Hindlimb muscle (tissue), 1 donor: ENCODE measurements at places on chromosomes 12 and 14.

DNA sequence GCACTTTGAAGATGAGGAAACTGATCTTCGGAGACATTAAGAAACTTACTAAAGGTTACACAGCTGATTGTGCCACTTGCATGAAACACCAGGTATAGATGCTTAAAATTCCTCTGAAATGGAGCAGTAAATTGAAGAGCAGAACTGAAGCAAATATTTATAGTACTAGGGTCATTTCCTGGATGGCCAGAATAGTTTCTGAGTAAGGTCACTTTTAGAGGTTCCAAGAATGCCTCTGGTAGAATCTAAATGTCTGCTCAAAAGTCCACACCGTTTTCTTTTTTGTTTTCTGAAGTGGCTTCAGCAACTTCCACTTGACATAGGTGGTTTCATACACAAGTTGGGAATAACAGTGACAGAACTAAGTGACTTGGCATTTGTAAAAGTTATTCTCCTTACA lies 19.4 kb downstream of the TPH2 start:
- no peak for DNase-seq

DNA sequence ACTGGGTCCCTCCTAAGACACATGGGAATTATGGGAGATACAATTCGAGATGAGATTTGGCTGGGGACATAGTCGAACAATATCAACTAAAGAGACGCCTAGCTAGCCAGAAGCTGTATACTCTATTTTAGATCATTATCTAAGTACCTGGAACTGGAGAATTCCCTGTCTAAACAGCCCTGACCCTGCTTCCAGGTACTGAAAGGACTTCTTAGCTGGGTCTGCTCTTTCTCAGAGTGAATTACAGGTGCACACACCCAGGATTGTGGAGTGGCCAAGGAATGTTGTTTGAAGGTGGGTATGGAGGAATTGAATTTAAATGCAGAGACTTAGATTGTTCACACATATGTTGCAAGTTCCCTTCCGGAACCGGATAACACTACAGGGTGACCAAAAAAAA lies 733.0 kb downstream of the RPS29 start:
- DNase-seq, result no peak

- DNase-seq, result peak; percentile 47
These were observed 283.3 kb downstream of the ATP23 start for GRCh38 chr12:58224536-58225105.

GRCh38 chr12:112001576-112001975 lies 11.4 kb downstream of the TMEM116 start:
- no peak for DNase-seq

DNA sequence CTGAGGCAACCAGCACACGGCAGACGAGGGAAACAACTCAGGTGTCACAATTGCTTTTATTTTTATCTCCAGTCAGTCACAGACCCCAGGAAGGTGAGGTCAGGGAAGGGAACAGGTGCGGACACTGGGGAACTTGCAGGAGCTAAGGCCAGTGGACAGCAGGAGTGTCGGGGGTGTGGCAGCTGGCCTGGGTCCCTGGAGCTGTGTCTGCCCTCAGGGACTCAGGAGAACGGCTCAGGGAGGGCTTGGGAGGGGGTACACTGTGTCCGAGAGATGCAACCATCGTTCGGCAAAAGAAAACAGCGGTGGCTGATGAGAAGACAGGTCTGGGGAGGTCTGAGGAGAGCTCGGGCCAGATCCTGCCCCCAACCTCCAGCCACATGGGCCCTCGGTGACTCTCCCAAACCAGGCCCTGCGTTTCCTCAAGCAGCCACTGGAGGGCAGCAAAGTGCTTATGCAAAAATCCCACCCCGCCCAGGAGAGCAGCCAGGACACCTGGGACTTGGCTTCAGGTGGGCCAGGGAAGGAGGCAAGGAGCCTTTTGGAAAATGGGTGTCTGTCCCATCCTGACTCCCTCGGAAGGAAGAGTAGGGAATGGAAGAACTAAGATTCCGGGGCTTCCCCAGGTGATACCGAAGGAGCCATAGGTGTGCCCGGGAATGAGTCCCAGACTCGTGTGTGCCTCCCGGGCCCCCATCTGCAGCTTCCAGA lies 24.1 kb upstream of the BCDIN3D start:
- peak; percentile 72 for DNase-seq

- DNase-seq, result peak; percentile 83
These were observed 20.0 kb downstream of the NFKBIA start for GRCh38 chr14:35384455-35385041.

GRCh38 chr12:121036810-121037326 lies 2.2 kb downstream of the OASL start:
- DNase-seq, result no peak

DNA sequence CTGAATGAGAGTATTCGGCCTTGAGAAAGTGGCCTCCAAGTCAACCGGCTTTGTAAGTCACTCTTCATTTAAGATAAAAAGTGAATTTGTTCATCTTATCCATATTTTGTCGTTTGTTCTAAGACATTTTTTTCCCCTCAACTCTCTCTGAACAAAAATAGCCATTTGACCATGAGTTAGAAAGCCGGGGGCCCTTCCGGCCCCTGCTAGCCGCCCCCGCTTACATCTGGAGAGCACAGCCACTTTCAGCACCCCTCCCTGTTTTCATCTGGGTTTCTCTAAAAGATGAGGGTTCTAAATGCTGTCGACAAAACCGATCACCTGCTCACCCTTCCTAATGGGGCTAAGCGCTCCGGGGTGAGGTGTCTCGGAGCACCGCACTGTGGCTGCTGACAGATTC lies 30.7 kb upstream of the DLK1 start:
- no peak for DNase-seq

- no peak for DNase-seq
These were observed 11.1 kb downstream of the PTGES3 start for GRCh38 chr12:56676851-56677580.

DNA sequence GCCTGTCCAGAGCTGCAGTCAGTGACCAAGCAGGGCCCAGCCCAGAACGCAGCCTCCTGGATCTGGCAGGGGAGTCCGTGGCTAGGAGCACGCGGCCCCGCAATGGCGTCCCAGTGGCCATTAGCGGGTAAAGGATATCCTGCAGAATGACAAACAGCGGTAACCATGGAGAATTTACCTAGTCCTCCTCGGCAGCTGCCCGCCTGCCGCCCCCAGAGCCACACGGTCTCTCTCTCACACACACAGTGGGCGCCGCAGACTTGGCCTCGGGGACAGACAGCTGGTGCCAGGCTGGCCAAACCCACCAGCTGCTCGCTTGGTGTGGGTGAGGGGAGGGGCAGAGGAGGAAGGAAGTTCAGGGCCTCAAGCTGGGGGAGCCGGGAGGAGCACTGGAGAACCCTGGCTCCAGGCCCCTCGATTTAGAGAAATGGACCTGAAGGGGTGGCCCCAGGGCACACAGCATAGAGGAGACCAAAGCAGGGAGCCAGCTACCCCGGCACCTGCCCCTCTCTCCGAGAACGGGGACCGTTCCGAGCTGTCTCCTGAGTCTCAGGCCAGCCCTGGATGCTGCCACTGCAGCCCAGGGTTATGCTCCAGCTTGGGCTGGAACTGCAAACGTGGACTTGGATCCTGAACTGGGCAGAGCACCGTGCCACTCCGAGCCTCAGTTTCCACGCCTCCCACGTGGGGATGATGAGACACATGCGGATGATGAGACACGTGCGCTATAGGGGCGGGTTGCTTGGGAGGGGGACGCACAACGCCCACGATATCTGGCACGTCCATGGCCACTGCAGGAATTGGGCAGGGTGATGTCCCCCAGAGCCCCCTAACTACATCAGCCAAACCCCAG lies 3.4 kb downstream of the CDK2AP1 start:
- peak; percentile 62 for DNase-seq

GRCh38 chr14:33631441-33631840 lies 319.4 kb downstream of the EGLN3 start:
- DNase-seq, result no peak

GRCh38 chr12:12481631-12482030 lies 81.0 kb downstream of the DUSP16 start:
- DNase-seq, result no peak

DNA sequence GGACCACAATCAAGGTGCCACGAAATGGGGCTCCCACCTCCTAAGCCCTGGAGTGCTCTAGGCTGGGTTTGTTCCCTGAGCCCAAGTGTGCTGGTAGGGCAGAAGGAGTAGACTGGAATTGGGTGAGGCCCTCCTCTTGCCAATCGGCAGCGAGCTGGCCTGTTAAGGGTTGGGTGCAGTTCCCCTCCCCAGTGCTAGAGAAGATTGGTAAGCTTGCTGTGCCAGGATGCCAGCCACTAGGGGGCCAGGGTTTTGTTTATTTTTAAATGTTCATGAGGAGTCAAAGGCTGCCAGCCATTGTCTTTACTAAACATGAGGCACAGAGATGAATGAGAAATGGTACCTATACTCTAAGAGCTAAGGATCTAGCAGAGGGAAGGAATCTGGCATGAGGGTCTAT lies 79.7 kb downstream of the SPTB start:
- DNase-seq, result no peak

DNA sequence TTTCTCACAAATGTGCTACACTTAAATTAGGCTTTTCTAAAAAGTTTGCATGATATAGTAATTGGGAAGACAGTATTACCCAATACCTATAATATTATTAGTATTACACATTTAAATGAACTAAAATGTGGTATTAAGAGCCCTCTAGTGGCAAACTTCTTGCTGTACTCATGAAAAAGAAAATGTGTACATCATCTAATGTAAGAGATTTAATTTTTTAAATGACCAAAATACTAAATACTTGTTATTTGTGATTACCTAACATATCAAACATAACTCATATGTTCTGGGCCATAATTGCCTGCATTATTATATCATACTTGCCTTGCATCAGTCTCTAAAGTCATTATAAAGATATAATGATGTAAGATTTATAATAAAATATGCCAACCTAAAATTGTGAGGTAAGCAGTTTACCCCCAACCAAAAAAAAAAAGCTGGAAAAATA lies 64.2 kb downstream of the DNAI7 start:
- peak; percentile 18 for DNase-seq

DNA sequence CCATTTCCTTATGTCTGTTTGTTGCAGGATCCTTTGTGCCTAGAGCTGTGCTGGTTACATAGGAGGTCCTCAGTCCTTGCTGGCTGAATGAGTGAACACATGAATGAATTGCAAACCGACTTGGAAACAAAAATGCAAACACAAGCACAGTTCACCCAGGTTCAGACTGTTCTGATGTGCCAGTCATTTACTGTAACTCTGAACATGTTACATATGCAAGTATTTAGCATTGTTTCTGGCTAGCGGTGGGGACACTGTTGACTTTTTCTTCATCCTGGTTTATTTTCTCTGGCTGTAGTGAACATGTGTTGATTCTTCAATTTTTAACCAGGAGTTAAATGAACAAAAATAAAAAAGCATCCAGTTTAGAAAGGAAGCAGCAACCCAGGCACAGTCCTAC lies 33.4 kb downstream of the TSPAN9 start:
- DNase-seq, result no peak

- DNase-seq, result no peak
These were observed 107.1 kb downstream of the NTN4 start for GRCh38 chr12:95683418-95683817.

DNA sequence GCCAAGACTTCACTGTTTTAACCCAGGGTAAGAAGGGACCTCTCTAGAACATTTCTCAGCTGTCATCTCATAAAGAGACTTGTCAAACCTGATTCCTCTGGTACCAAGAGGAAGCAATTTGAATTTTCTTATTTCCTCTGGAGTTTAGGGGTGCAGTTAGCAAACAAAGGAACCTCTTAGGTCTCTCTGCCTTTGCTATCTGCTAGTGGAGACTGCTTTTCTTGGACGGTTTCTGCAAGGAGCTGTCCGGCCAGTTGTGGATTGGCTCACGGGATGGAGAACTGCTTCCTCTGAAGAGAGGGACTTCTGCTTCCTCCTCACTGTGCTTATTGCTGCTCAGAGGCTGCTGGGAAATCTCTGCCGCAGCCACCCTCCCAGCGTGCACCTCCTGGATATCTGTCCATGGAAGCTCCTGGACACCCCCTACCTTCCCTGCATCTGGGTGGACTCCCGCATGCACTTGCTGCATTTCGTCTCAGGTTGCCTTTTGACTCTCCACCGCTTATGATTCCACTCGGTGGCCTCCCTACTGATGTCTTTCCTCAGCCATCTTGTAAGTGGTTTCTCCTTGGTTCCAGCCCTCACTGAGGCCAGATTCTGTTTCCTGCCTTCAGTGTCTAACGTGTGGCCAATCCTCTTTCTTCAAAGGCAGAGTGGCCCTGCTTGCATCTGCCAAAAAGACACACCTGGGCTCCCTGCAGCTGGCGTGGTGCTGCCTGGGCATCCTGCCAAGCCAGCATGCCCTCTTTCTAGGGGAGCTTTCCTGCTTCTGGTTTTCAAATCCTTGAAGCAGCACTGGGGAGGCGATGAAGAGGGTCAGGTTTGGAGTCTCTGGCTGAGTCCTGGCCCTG lies 187.3 kb downstream of the CHST11 start:
- DNase-seq, result no peak

DNA sequence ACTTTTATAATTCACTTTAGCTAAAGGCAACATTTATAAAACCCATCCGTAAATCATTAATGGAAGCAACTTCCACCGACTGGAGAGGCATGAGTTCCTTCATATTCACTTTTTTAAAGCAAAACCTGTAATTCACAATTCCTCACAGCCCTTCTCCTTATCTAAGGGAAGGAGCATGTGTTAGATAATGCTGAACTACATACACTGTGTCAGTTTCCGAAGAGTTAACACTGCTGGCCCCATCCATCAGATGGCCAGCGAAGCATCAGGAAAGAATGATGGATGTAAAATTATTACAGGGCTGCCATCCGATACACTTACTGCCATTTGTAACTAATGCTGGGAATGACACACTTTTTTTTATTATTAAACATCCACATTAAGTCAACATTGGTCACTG lies 392.8 kb downstream of the SOX5 start:
- no peak for DNase-seq

GRCh38 chr12:29396774-29397173 lies 15.8 kb upstream of the ERGIC2 start:
- no peak for DNase-seq

DNA sequence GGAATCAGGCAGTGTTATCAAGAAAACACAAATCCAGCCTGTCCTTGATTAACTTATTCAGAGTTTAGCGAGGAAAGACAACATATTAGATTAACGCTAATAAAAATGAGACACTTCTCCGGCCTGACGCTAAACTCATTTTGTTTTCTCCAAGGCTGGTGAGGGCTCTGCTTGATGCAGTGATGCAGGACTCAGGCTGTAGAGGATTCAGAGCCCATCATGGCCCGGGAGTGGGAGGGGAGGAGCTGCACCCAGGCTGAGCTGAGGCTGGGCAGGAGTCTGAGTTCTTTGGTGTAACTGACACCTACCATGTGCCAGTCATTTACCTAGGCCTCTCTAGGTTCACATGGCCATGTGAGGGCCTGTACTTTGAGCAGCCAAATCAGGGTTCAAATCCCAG lies 70.0 kb downstream of the WSCD2 start:
- DNase-seq, result no peak

GRCh38 chr14:105841022-105842009 lies 314.9 kb downstream of the TMEM121 start:
- no peak for DNase-seq
